ENCODE measurements at places on chromosomes 3 and 15. TPM values are rescaled to one million over a fixed set of nuclear protein-coding genes. Genes with fewer than 3 reads are reported as not detected.

The ZNF620 gene
- polyA plus RNA-seq, result 1.9 TPM

The CPNE9 gene
- not detected for polyA plus RNA-seq

The KBTBD12 gene
- polyA plus RNA-seq, result 8.9 TPM

The PLCL2 gene
- polyA plus RNA-seq, result 8.7 TPM

The GOLGA8B gene
- polyA plus RNA-seq, result 80.6 TPM

The SPTBN5 gene
- 0.94 TPM for polyA plus RNA-seq

The PLSCR5 gene
- not detected for polyA plus RNA-seq

The IQCF2 gene
- polyA plus RNA-seq, result not detected

The ZNF860 gene
- 0.15 TPM for polyA plus RNA-seq

The ARPC4 gene
- polyA plus RNA-seq, result 104 TPM

The IGF2BP2 gene
- 10.7 TPM for polyA plus RNA-seq

- peaks cover 40% of the 10 kb centered on the region for H3K36me3 ChIP-seq
- DNase-seq, result no peak
- no peaks in the 10 kb centered on the region for H3K27me3 ChIP-seq
- H3K27ac ChIP-seq, result peak overlapping the region; percentile 91
- peak overlapping the region; percentile 93 for H3K4me3 ChIP-seq
Observed at GRCh38 chr3:52454938-52455282, 494 bp upstream of the NISCH start.

DNA sequence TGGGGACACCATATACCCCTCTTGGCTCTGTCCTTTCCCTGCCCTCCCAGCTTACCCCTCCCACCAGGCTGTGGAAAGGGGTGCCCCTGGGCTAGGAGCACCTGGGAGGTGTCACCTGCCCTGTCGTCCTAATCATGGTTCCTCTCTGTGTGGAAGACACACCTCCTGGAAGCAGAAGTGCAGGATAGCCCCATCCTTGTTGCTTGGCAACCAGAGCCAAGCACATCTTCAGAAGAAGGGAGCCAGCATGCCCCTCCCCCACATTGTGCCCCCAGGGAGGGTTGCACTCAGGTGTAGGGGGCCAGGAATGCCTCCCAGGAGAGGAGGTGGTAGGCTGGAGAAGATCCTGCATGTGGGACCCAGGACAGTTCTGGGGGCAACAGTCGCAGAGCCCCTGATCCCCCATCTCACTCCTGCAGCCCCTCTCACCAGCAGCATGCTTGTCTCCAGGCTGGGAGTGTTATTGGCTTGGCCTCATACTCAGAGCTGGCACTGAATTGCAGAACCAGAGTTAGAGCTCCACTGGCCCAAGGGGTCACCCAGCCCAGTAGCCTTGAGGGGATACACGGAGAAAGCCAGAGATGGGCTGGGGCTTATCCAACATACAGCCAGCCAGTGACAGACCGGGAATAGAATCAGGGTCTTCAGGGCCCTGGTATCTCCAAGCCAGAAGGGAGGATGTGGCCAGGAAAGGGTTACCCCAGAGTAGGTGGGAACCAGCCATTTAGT, 8.4 kb downstream of the RAB6B start:
- H3K36me3 ChIP-seq, result no peaks in the 10 kb centered on the region
- H3K27ac ChIP-seq, result no peak overlapping the region
- no peak for DNase-seq

DNA sequence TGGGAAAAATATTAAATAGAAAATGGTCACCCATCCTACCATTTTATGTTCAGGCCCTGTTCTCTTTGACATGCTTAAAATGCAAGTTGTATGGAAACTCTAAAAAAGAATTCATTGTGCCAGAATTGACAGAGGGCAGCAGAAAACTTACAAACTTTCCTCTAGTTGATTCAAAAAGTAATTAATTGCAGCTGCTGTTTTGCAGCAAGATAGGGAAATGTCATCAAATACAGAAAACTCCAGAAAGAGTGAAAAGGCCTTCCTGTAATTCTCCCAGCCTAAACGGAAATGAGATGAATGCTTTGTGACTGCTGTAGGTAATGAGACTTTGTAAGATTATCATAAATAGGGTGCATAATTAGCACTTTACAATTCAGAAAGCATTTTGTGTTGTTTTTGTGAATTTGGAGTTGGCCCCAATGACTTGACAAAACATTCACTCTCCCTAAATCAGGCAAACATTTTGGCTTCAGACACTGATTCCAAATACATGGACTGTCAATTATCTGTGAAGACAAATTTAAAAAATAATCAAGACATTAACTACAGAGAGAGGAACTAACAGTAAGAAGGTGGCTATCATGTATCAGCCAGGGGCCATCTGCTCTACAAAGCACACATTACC, 861.8 kb downstream of the SQOR start:
- DNase-seq, result no peak
- peak overlapping the region; percentile 11 for H3K27ac ChIP-seq
- H3K27me3 ChIP-seq, result no peaks in the 10 kb centered on the region
- H3K36me3 ChIP-seq, result no peaks in the 10 kb centered on the region

DNA sequence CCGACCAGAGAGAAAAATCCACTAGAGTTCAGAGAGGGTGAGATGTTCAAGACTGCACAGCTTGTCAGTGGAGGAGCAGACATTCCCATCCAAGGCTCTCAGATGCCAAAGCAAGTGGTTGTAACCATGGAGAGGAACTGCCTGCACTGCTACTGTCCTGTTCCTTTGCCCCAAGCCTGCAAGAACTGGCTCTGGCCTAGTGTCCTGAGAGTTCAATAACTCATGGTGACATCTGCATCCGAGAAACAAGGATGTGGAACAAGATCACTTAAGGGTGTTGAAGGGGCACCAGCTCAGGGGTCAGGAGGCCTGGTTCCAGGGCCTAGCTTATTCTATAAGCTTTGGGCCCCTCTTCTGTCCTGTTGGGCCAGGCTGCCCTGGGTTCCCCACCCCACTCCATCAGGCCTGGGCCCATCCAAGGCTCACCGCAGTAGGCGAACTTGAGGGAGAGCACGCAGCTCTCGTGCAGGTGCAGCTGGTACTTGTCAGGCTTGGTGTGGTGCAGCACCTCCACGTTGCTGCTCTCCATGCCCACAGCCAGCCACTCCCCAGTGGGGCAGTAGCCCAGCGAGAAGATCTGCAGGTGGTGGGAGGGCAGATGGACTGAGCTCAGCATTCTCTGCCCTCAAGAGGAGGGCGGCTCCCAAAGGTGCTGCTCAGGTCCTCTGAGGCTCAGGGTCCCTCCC, 45.6 kb downstream of the TLE3 start:
- DNase-seq, result no peak
- peaks cover 61% of the 10 kb centered on the region for H3K36me3 ChIP-seq
- H3K4me1 ChIP-seq, result no peaks in the 10 kb centered on the region
- H3K27ac ChIP-seq, result no peak overlapping the region

- DNase-seq, result no peak
- no peaks in the 10 kb centered on the region for H3K4me1 ChIP-seq
- no peaks in the 10 kb centered on the region for H3K36me3 ChIP-seq
- H3K4me3 ChIP-seq, result no peak overlapping the region
- no peak overlapping the region for H3K27ac ChIP-seq
Observed at GRCh38 chr3:170564664-170565063, 21.2 kb downstream of the SLC7A14 start.

DNA sequence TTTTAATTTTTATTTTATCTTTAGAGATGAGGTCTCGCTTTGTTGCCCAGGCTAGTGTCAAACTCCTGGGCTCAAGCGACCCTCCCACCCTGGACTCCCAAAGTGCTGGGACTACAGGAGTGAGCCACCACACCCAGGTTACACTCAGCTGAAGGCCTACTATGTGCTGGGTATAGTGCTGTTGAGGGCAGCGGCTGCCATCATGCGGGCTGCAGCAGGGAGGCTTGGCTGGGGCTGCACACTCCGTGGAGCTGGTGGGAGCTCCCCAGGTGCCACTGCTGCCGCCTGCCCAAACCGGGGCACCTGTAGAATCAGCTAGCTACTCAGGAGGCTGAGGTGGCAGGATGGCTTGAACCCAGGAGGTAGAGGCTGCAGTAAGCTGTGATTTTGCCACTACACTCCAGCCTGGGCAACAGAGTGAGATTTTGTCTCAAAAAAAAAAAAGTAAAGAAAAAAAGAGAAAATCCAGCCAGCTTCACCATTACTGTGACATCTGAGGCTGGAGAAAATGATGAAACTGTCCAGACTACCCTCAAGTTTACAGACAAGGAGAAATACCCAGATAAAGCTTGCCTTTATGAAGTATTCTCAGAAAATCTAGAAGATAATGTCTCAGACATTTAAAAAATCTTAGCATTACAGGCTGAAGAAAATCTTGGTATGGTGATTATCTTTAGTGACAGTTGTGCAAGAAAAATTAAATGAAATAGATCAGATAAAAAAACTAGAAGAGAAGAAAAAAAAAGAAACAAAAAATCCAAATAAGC, 42.1 kb downstream of the CRABP1 start:
- H3K27ac ChIP-seq, result no peak overlapping the region
- no peak for DNase-seq
- H3K27me3 ChIP-seq, result peaks cover 26% of the 10 kb centered on the region
- no peaks in the 10 kb centered on the region for H3K4me1 ChIP-seq
- no peak overlapping the region for H3K4me3 ChIP-seq
- no peaks in the 10 kb centered on the region for H3K36me3 ChIP-seq

GRCh38 chr3:173513123-173513522, 115.6 kb downstream of the NLGN1 start:
- no peaks in the 10 kb centered on the region for H3K4me1 ChIP-seq
- H3K4me3 ChIP-seq, result no peak overlapping the region
- DNase-seq, result no peak
- H3K27ac ChIP-seq, result no peak overlapping the region

DNA sequence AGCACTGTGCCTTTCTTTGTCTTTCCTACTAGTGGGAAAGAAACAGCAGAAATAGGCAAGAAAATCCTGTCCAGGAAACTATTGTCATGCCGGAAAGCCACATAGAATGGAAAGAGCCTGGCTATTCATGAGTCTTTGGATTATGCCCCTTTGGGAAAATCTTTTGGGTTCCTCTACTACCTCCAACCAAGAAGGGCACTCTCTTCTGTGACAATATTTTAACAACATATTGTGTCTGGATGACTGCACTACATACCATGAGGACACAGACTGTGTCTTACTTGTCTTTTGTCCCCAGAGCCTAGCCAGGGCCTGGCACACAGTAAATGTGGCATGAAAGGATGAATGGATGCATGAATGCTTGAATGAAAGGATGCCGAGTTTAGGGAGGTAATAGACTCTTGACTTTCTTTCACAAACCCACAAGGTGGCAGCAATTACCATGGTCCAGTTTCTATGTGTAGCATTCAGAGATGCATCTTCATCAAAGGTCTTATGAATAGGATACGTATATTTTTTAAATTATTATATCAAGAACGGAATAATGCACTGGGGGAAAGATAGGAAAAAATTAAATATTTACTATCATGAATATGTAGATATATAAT, 30.3 kb downstream of the ARL14 start:
- no peak overlapping the region for H3K4me3 ChIP-seq
- DNase-seq, result peak; percentile 61
- H3K27me3 ChIP-seq, result peaks cover 9% of the 10 kb centered on the region

DNA sequence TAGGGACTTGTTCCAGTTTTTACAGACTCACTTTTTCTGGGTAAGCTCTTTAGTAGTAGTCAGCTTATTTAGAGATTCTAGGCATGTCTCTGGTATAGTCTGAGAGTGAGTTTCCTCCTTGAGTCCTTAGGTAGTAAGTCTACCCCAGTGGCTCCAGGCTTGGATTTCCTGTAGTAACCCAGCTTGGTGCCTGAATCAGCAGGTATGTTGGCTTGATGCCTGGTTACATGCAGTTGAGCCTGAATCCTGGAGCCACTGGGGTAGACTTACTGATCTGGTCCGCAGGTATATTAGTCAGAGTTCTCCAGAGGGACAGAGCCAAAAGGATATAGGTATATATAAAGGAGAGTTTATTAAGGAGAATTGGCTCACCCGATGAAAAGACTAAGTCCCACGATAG, 85.8 kb upstream of the RBMS3 start:
- H3K27ac ChIP-seq, result no peak overlapping the region
- no peak overlapping the region for H3K4me3 ChIP-seq
- H3K27me3 ChIP-seq, result no peaks in the 10 kb centered on the region

GRCh38 chr3:121436641-121437040, 109.1 kb downstream of the POLQ start:
- no peak overlapping the region for H3K27ac ChIP-seq
- no peaks in the 10 kb centered on the region for H3K4me1 ChIP-seq
- no peak overlapping the region for H3K4me3 ChIP-seq

DNA sequence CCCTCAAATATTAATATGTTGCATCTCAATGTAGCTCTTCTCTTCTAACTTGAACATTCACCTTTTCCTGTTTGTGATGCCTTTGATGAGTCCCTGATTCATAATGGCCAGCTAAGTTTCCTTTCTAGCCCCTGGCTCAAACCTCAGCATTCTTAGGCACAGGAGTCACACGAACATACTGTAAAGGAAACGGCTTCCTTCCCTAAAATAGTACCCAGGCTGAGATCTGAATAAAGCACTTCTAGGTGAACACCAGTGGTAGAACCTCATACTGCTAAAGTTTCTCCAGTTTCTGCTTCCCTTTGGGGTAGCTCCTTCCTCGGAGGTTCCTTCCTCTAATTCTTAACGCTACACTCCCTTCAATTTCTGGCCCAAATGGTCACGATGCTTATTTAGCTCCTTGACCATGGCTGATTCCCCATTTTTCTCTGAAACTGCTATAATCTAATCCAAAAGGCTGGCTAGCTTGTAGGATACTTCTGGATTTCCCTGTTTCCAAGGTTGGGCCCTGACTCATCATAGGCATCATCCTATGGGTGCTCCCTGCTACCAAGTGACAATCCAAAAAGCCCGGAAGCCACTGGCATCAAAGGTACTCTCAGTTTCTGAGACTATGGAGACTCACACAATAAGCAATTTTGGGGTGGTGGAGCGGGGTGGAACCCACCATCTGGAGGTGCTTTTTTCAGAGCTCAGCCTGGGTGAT, 2.4 kb downstream of the ANAPC13 start:
- no peak overlapping the region for H3K4me3 ChIP-seq
- no peak for DNase-seq
- H3K27ac ChIP-seq, result peak overlapping the region; percentile 41
- H3K4me1 ChIP-seq, result peaks cover 42% of the 10 kb centered on the region

DNA sequence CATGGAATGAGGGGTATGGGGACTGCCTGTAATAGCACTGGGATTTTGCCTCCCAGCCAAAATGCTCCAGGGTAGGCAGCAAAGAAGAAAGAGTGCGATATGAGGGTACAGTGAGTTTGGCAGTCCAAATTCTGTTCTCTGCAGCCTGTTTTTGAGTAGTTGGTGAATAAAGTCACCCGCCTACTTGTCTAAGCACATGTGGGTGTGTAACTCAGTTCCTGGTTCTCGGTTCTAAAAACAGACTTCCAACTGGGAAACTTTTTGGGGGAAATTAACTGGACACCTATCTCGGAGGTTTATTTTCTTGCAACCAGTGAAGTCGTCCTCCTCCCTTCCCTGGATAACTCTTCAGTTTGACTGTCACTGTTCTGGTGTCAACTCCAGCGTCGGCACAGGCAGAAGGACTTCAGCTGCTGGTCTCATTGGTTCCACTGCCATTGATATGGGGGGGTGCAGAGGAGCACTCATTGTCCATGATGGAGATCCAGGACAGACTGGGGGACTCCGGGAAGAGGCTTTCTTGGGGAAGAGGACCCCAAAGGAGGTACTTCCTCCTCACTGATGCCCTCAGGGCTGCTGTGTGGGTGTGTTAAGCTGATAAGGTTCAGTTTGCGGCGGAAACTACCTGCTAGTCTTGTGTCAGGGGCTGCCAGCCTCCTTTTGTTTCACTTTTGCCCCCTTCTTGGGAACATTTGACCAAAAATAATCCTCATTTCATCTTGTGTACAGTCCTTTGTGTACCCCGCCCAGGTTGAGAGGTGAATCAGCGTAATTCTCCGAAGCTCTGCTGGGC, 13.2 kb downstream of the GHRL start:
- H3K4me1 ChIP-seq, result peaks cover under 1% of the 10 kb centered on the region
- no peak overlapping the region for H3K4me3 ChIP-seq
- no peak for DNase-seq
- H3K27ac ChIP-seq, result no peak overlapping the region
- no peaks in the 10 kb centered on the region for H3K36me3 ChIP-seq
- H3K27me3 ChIP-seq, result no peaks in the 10 kb centered on the region

Data from heart right ventricle (tissue), 16 donors.